ENCODE measurements at places on chromosomes 5 and 9.

DNA sequence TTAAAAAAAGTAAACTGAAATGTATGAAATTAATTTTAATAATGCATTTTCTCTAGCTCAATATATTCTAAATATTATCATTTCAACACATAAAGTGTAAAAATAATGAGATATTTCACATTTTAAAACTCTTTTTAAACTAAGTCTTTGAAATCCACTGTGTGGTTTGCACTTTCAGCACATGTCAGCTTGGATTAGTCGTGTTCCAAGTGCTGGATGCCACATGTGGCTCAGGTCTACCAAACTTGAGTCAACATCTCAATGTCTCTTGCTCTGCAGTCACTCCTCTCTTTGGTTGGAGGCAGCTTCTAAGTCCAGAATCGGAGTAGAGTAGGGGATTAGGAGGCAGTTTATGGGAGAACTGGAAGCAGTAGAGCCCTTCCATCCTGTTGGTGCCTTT is 173.7 kb upstream of the ANKRD55 start:
- no peak for DNase-seq

- no peak for DNase-seq
Measured at GRCh38 chr5:126435714-126436113, 12.5 kb downstream of the GRAMD2B start.

- no peak for DNase-seq
Measured at GRCh38 chr9:3807601-3808000, 281.8 kb upstream of the RFX3 start.

GRCh38 chr5:53128481-53128880 is 18.9 kb upstream of the MOCS2 start:
- DNase-seq = no peak

All from stimulated activated CD4-positive, alpha-beta T cell treated with anti-CD3 and anti-CD28 coated beads, Interleukin-1b, Interleukin-23, amount 100 ng/mL, for 1 hour (primary cell).